Bronchial smooth muscle cell (primary cell): ENCODE measurements at places on chromosomes 7 and 10. TPM values are rescaled to one million over a fixed set of nuclear protein-coding genes. Genes with fewer than 3 reads are reported as not detected.

The TMEM120A gene
- 41.1 and 53.6 TPM in 2 replicates for total RNA-seq

The SLC16A9 gene
- 0.26 and 0.32 TPM in 2 replicates for total RNA-seq

The NRAP gene
- under 0.01 TPM in 1 of 2 replicates, not detected in the other for total RNA-seq

The SH2B2 gene
- 0.94 and 0.95 TPM in 2 replicates for total RNA-seq
